ENCODE measurements at places on chromosomes 7 and 10. TPM values are rescaled to one million over a fixed set of nuclear protein-coding genes. Genes with fewer than 3 reads are reported as not detected.

- no peak overlapping the region for H3K4me3 ChIP-seq
- H3K27me3 ChIP-seq = peaks cover 9% of the 10 kb centered on the region
- no peaks in the 10 kb centered on the region for H3K36me3 ChIP-seq
- H3K4me1 ChIP-seq = no peaks in the 10 kb centered on the region
Observed at GRCh38 chr10:123965973-123966895, 74.6 kb upstream of the CPXM2 start.

GRCh38 chr10:119165171-119166117 is at the start of gene SFXN4:
SFXN4 (minus strand) TSS chr10:119165714; CDS start chr10:119165647, 67 bp downstream.
- H3K4me3 ChIP-seq = peak within 1 kb of the TSS; percentile 75
- H3K4me1 ChIP-seq = peaks cover 3% of the 10 kb centered on the region
- H3K27ac ChIP-seq = peak within 1 kb of the TSS; percentile 68
- peak; percentile 27 for DNase-seq

DNA sequence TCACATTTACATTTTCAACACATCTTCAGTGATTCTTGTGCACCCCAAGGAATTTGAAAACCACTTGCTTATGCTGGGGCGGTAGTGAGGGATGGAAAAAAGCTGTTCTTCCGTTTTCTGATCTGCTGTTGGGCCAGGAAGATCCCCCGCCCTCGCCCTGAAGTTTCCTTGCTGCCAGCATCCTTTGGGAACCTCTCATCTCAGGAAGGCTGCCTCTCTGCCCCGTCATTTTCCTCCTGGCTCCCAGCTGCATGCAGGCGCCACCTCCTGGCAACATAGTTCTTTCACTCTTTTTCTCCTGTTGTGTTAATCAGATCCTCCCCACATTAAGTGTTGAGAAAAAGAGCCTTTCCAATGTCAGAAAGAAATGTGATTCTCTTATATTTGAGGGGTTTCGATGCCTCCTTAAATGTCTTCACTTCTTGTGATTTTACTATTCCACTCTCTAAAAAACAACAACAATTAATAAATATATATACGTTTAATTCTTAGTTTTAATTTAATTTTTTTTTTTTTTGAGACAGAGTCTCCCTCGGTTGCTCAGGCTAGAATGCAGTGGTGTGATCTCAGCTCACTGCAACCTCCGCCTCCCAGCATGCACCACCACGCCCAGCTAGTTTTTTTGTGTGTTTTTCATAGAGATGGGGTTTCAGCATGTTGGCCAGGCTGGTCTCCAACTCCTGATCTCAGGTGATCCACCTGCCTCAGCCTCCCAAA is 122.9 kb downstream of the RALA start:
- H3K4me1 ChIP-seq = peaks cover 3% of the 10 kb centered on the region
- no peak overlapping the region for H3K27ac ChIP-seq
- no peaks in the 10 kb centered on the region for H3K27me3 ChIP-seq
- peak; percentile 55 for DNase-seq
- no peaks in the 10 kb centered on the region for H3K36me3 ChIP-seq

DNA sequence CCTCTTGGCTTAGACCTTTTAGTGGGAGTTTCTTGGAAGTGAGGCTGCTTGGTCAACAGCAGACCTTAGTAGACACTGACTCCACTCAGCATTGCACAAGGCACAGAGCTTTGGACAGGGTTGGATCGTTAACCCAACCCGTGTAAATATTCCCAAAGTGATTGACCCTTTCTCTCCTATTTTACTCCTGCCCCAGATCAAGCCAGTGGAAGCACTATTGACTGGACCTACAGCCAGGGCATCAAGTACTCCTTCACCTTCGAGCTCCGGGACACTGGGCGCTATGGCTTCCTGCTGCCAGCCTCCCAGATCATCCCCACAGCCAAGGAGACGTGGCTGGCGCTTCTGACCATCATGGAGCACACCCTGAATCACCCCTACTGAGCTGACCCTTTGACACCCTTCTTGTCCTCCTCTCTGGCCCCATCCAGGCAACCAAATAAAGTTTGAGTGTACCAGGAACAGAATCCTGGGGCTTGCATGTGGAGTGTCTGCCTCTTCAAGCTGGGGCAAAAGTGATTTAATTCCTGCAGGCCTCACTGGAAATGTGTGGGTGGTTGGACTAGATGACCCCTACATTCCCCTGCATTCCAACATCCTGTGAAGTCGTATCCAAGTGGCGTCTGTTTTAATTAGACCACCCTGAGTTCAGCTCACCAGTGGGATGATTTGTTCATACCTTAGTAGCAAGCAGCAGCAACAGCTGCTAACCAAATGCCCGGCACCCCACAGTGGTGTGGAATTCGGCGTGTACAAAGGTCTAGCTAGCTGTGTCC is 7.5 kb downstream of the CPA1 start:
- no peaks in the 10 kb centered on the region for H3K27me3 ChIP-seq
- H3K4me3 ChIP-seq = peak overlapping the region; percentile 18
- peak; percentile 99 for DNase-seq

- H3K4me3 ChIP-seq = no peak overlapping the region
- peak; percentile 34 for DNase-seq
- H3K27ac ChIP-seq = no peak overlapping the region
- H3K27me3 ChIP-seq = no peaks in the 10 kb centered on the region
Observed at GRCh38 chr10:94069884-94070283, 76.2 kb downstream of the PLCE1 start.

DNA sequence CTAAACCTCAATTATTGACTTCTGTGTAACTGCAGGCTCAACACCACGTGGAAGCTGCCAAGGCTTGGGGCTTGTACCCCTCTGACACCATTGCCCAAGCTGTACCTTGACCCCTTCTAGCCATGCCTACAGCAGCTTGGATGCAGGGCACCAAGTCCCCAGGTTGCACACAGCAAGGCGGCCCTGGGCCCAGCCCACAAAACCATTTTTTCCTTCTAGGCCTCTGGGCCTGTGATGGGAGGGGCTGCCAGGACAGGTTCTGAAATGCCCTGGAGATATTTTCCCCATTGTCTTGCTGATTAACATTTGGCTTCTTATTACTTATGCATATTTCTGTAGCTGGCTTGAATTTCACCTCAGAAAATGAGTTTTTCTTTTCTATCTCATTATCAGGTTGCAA is 610.0 kb upstream of the LRRN3 start:
- no peaks in the 10 kb centered on the region for H3K4me1 ChIP-seq
- H3K4me3 ChIP-seq = no peak overlapping the region
- no peak overlapping the region for H3K27ac ChIP-seq

GRCh38 chr7:13034693-13035092 is 347.3 kb downstream of the ARL4A start:
- no peak overlapping the region for H3K27ac ChIP-seq
- H3K36me3 ChIP-seq = no peaks in the 10 kb centered on the region
- no peak for DNase-seq
- H3K4me1 ChIP-seq = no peaks in the 10 kb centered on the region

DNA sequence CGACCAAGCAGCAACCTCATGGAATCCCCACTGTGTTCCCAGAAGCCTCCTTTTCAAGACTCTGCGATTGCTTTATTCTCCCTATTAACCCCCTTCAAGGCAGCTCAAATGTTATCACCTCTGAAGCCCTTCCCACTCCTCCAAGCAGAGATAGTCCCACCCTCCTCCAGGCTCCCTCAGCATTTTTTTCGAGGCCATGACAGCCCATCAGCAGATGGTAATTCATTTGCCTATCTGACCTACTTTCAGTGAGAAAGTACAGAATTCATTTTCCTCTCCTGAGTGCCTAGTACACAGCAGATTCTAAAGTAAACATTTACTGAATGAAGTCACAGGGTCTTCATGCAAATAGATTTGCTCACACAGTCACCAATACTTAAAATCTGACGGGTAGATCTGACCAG is 47.8 kb downstream of the HERPUD2 start:
- no peak overlapping the region for H3K4me3 ChIP-seq
- peaks cover 2% of the 10 kb centered on the region for H3K36me3 ChIP-seq
- H3K27ac ChIP-seq = no peak overlapping the region
- H3K27me3 ChIP-seq = no peaks in the 10 kb centered on the region
- no peak for DNase-seq

The NRAP gene
- total RNA-seq = not detected
